HT1080 (cell line): ENCODE measurements at places on chromosomes 1 and 21.

DNA sequence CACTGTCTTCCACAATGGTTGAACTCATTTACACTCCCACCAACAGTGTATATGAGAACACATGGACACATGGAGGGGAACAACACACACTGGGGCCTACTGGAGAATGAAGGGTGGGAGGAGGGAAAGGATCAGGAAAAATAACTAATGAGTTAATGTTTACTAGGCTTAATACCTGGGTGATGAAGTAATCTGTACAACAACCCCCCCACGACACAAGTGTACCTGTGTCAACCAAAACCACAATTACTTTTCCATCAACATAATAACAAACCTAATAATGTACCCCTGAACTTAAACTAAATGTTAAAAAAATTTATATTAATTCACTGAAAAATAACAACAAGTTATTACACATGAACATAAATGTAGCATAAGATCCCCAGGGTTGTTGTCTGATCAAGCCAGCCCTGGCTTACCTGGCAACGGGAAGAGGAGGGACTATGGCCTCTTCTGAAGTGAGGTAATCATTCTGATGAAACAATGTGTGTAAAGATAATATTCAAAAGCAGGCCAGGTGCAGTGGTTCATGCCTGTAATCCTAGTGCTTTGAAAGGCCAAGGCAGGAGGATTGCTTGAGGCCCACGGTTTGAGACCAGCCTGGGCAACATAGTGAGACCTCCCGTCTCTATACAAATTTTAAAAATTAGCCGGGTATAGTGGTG is 40.8 kb upstream of the HEATR1 start:
- DNase-seq, result no peak

DNA sequence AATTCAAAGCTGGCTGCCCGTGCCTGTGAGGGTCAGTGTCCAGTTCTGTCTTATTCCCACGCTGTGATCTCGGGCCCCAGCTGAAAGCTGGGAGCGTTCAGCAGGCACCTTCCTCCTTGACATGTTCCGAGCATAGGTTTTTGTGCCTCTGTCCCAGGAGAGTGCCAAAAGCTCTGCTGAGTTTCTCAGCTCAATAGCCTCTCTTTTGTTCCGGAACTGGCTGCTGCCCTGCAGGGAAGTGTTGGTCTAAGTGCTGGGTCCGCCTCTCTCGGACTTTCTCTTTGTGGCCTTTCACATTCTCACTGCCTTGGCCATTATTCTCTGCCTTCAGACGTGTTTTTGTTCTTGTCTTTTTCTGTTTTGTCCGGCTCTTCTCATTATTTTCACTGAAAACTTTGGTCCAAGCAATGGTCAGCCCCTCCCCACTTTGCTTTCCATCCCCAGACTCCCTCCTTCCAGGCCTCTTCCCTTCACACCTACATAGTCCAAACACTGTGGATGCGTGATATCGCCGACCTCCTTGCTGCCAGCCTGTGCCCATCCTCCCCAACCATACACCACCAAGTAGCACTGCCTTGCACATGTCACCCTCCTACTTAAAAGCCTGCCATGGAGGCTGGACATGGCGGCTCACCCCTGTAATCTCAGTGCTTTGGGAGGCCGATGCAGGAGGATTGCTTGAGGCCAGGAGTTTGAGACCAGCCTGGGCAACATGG is 233.8 kb downstream of the RHOU start:
- no peak for DNase-seq

DNA sequence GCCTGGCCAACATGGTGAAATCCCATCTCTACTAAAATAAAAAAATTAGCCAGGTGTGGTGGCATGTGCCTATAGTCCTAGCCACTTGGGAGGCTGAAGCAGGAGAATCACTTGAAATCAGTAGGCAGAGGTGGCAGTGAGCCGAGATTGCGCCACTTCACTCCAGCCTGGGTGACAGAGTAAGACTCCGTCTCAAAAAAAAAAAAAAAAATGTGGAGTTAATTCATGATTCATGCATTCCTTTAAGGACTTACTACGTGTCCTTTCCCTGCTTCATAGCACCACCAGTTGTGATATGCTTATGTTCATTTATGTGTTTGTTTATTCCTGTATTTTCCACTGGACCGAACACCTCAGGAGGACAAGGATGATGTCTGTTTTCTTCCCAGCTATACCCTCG is 12.7 kb upstream of the PRELP start:
- peak; percentile 71 for DNase-seq

- DNase-seq, result no peak
These were observed 31.2 kb downstream of the IFNAR1 start for GRCh38 chr21:33355996-33356395.

DNA sequence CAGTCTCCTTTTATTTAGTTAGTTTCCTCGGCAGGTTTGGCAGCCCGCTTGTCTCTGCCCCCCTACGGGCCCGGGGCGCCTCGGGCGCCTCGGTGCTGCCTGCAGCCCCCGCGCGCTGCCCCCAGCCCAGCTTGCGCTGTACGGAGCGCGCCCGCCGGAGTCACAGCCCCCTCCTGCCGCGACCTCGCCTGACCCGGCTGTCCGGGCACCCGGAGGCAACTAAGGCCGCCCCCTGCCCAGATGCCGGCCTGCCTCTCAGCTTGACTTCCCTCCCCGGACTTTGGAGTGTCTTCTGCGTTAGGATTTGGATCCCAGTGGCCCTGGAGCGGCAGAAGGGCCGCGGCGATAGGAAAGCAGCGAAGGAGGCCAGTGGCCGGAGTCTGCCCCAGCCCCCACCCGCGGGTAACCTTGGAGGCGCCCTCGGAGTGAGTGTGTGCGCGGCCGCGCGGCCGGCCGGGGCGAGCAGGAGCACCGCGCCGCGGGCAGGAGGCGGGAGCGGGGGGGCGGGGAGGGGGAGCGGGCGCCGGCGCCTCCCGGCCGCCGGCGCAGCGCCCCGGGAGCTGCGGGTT is 7.6 kb downstream of the CDKN2C start:
- no peak for DNase-seq

DNA sequence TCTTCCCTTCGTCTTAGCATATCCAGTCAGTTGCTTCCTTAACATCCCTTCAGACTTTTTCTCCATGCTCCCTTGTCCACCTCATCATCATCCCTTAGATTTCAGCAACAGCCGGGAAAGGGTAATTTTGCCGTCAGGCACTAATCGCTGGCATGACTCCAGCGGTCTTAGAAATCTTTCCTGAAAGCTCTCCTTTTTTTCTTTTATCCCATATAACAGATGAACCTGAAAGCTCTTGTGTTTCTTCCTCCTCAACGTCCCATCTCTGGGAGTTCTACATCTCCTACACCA is 10.4 kb upstream of the BOLA1 start:
- peak; percentile 53 for DNase-seq

- DNase-seq, result no peak
These were observed 5.7 kb downstream of the IPO9 start for GRCh38 chr1:201834621-201835020.

DNA sequence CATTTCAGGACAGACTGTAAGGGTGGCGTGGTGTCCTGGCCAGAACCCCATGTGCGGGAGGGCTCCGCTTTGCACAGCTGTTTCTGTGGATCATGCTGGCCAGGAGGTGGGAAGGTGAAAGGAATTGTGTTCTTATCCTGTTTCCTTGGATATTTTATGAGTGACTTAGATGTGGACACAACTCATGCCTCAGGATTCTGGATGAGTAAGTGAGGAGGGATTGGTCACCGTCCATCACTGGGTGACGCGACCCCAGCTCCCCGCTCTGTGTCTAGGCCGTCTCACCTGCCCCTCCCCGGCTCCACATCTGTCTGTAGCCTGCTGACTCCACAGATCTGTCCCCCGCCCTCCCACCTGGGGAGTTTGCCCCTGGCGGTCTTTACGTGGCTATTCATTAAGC is 48.8 kb downstream of the PIK3CD start:
- DNase-seq, result peak; percentile 96

DNA sequence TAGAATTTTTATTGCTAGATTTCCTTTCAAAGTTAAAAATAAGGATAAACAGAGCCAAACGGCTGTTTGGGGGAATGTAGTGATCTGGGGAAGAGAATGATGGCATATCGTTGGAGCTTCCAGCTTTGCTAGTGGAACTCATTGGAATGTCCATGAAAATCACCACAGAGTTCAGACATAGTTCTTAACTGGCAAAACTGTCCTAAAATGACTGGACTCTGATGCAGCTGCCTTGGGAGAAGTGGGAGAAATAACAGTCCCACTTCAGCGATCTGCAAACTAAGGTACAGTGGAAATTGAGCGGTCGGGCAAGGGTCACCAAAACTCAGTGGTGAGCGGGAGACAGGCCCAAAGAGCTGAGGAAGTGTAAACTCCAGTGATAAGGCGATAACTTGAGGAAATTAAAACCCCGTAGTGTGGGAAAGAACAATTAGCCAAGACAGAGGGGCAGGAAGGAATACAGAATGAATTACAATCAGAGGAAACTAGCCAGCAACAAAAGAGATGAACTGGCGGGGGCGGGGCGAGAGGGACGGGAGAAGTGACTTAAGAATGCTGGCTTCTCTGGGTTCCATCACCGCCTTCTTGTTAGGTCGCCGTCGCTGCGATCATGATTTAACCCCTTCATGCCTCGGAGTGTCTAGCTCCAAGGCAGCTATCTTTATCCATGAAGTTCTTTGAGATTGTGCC is 89.8 kb upstream of the ARHGAP29 start:
- no peak for DNase-seq

- DNase-seq, result no peak
These were observed 14.2 kb downstream of the PTPN14 start for GRCh38 chr1:214537219-214537618.

GRCh38 chr1:204731509-204731908 is 46.0 kb upstream of the LRRN2 start:
- no peak for DNase-seq

DNA sequence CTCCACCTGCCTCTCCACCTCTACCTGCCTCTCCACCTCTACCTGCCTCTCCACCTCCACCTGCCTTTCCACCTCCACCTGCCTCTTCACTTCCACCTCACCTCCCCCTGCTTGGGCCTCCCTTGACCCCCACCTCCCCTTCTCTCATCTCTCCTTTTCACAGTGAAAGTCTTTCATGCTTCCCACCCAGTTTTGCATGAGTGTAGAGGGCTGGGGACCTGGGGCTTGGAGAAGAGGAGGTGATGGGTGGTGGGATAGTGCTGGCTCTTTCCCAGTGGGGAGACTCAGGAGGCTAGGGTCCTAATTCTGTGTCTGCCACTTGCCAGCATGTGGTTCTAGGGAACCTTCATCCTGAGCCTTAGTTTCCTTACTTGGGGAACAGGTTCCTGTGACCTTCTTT is 316.2 kb upstream of the C1orf174 start:
- DNase-seq, result no peak

DNA sequence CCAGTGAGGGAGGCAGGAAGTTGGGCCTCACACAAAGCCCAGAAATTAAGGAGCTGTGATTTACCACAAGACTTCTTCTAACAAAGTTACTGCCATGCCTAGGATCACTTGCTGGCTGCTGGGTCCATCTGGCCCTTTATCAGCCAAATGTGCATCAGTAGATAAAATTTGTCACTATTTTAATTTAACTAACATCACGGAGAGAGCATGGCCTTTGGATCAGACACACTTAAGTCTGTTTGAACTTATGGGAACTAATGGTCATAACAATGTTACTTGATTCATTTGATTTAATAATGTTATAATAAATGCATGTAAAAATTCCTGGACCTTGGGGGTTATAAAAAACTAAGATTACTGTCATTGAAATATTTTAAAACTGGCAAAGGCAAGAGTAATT is 67.2 kb upstream of the CCDC190 start:
- no peak for DNase-seq

GRCh38 chr1:219880765-219881457 is 47.4 kb downstream of the SLC30A10 start:
- DNase-seq, result no peak

DNA sequence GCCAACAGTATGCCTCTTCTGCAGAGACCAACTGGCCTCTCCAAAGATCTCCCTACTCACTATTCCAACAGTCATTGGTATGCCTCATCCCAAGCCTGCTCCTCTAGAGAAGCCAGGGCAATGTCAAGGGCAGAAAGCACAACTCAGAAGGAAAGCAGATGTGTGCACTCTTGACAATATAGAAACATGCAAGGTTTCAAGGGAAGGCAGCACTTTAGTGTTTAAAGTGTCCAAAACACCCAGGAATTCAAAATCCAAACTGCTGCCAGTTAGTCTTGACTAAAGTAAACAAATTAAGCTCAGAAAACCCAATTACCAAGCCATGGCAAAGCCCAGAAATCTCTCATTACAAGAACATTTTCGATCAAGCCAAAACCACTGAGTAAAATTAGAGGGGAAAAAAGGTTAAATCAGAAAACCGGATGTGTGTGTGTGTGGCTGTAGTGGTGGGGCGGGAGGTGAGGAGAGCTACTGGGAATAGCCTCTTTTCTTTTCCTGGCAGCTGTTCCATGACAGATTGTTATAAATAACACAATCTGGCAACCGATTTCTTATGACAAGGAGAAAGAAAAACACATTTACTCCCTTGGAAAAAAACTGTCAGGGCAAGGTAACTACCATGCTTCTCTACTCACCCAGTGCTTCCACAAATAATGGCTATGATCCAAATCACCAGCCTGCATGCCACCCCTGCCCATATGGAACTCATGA is 39.2 kb downstream of the EIF2B3 start:
- peak; percentile 36 for DNase-seq

- DNase-seq, result no peak
These were observed 164.7 kb upstream of the KCNJ15 start for GRCh38 chr21:38092051-38092450.

GRCh38 chr1:155106862-155107261 is 20.8 kb upstream of the EFNA1 start:
- DNase-seq, result no peak

- no peak for DNase-seq
These were observed 64.7 kb downstream of the NRIP1 start for GRCh38 chr21:15000081-15000480.

DNA sequence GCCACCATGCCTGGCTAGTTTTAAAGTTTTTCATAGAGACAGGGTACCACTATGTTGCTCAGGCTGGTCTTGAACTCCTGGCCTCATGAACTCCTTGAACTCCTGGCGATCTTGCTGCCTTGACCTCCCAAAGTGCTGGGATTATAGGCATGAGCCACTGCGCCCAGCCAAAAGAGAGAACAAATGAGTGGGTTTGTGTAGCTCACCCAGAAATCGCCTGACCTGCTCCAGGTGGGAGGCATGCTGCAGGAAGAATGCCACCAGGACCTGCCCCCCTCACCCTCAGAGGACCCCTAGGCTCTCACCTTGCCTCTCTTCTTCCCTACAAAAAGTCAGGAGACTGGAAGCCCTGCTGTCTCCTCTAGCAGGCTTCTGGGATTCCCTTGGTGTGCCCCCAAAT is 88.8 kb downstream of the SYT2 start:
- DNase-seq, result no peak

GRCh38 chr1:68162761-68163160 is 69.6 kb downstream of the WLS start:
- DNase-seq, result no peak

GRCh38 chr1:159211331-159212136 is 6.9 kb downstream of the ACKR1 start:
- peak; percentile 61 for DNase-seq

GRCh38 chr1:160971618-160972056 is 17.0 kb upstream of the ITLN2 start:
- peak; percentile 23 for DNase-seq

- DNase-seq, result no peak
These were observed 131.0 kb downstream of the TRIM33 start for GRCh38 chr1:114379987-114380386.

GRCh38 chr1:118008011-118008410 is 78.5 kb downstream of the WDR3 start:
- no peak for DNase-seq

- DNase-seq, result peak; percentile 75
These were observed at the start of gene SNX7 for GRCh38 chr1:98661544-98662355. TSS of gene SNX7 (plus strand) at chr1:98661721. CDS start at chr1:98661732, 11 bp downstream.
